Activated naive CD8-positive, alpha-beta T cell treated with anti-CD3 and anti-CD28 coated beads, Interleukin-2, amount 50 U/mL, for 24 hours (primary cell): ENCODE measurements at places on chromosomes 7 and 10.

DNA sequence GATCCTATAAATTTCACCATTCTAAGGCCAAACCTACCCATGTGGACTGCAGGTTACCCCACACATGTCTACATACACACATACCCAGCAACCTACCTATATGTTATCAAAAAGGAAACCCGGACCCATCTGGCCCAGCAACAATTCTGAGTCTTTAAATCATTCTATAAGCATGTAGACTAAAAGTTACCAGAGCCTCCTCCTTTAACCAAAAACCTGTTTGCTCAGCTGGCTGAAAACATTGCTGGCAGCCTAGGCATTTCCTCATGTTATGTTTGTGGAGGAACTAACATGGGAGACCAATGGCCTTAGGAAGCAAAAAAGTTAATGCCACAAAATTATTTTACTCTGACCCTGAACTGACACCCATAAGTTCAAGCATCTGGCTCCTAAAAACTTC, 5.3 kb upstream of the ADCK2 start:
- DNase-seq = no peak

GRCh38 chr10:5730766-5731165, 46.1 kb downstream of the TASOR2 start:
- no peak for DNase-seq

DNA sequence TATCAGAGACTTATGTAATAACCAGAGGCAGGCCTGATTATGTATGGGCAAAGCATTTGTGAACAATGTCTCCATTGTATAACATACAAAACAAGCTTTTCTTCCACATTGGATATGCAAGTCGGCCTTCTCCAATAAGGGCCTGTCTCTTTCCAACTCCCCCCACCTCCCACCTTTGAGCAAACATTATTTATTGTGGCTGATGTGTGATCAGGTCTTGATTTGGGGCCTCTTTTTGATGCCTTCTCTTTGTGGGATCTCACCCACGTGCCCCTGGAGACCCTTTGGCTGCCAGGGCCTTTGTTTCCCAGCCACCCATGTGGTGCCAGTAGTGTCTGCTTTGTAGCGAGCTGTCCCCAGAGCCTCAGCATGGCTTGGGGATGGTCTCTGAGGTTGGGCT, 53.0 kb downstream of the TCF7L2 start:
- DNase-seq = no peak

DNA sequence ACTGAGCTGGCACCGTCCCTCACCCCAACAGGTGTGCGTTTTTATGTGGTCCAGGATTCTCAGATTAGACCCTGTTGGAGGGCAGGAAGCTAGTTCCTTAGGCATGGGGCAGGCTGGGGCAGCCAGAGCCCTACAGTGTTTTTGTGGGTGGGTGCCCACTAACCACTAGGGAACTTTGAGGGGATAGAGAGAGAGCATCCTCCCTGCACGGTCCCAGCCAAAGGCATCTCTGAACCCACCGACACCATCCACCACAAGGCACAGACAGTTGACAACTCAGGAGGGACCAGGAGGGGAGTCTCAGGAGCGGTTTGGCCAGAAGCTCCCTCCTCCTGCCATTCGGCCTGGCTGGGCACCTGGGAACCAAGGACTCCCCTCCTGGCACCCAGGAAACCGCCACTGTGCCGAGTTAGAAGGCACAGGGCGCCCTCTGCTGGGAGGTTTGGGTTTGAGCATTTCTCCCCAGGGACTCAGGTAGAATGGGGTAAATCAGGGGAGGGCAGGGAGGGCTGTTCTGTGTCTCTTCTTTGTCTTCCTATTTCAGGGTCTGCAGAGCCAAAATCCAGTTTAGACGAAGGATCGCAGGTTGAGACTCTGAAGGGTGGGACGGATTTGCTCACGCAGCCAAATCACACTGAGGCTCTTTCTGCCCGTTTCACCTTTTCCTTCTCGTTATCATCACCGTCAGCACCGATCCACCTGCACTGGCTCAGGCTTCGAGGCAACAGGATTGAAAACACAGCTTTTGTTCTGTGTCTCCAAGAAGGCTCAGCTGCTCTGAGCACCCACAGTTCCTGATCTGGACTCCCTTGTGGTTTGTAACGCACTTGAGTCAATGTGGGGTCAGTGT, 84.8 kb upstream of the COL13A1 start:
- peak; percentile 73 for DNase-seq

DNA sequence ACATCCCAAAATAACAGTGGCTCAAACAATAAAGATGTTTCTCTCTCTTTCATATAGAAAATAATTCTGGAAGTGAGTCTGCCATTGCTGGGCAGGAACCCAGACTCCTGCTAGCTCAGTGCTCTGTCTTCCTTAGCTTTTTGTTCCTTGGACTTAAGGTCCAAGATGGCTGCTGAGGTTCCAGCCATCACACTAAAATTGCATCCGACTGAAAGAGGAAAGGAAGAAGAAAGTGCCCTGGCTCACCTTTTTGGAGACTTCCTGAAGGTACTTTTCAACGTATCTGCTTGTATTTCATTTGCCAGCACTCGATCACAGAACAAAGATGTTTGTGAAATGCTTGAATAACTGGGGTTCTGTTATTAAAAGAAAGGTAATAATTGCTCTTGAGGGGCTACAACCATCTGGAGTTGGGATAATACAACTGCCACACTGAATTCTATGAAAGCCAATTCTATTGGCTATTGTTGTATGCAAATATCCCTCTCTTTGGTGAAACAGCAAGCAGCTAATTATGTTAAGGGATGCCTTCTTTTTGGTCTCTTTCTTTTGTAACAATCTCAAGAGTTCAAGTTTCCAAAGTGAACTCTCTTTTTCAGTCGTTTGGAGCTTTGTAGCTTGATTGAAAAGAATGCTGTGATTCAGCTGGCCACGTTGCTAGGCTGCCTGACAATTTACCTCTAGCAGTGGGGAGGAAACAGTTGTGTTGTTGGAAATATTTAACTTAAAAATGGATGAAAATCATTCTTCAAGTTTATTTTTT, 83.9 kb downstream of the BAMBI start:
- DNase-seq = no peak

- peak; percentile 40 for DNase-seq
These were observed 98.6 kb upstream of the FGFR2 start for GRCh38 chr10:121696854-121697253.

- peak; percentile 33 for DNase-seq
These were observed 13.4 kb downstream of the BRI3 start for GRCh38 chr7:98294798-98295382.

GRCh38 chr7:106288263-106288662, 3.5 kb upstream of the NAMPT start:
- DNase-seq = no peak

GRCh38 chr10:75400771-75401568, 594 bp downstream of the ZNF503 start:
- peak; percentile 25 for DNase-seq

- no peak for DNase-seq
These were observed 43.8 kb upstream of the SEC61G start for GRCh38 chr7:54802841-54803240.

DNA sequence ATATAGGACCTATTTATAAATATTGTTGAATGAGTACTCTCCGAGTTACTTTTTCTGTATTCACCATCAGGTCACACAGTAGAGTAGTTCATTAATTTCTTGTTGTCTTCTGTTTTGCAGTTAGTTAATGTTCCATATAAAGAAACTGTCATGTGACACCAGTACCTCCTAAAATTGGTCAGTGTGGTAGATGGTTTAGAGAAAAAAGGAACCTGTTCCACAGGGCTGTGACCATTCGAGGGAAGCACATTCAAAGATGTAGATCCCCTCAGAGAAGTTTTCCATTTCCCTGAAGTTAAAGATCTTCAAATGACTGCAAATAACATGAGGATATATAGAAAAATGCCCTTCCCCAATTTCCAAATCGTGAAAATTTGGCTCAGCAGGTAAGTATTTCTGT, 45.7 kb downstream of the PRPF18 start:
- no peak for DNase-seq

- DNase-seq = no peak
These were observed 34.4 kb downstream of the SCRN1 start for GRCh38 chr7:29955075-29955792.

- DNase-seq = peak; percentile 29
These were observed 136.9 kb downstream of the KCNMA1 start for GRCh38 chr10:77500754-77501151.

- DNase-seq = no peak
These were observed 100.1 kb downstream of the NPSR1 start for GRCh38 chr7:34758111-34758601.

DNA sequence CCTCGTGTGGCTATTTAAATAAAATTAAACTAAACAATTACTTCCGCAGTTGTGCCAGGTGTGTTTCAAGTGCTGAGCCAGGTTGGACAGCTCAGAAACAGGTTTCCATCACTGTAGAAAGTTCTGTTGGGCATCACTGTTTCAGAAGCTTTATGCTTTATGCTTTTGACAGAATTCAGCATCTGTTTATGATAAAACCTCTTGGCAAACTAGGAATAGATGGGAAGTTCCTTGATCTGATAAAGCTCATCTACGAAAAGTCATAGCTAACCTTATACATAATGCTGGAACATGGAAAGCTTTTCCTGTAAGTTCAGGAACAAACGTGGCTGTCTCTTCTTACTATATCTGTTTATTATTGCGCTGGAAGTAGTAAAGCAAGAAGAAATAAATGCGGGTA, 143.4 kb downstream of the DOCK1 start:
- no peak for DNase-seq

- DNase-seq = no peak
These were observed 13.7 kb upstream of the MAP3K8 start for GRCh38 chr10:30420266-30420665.

DNA sequence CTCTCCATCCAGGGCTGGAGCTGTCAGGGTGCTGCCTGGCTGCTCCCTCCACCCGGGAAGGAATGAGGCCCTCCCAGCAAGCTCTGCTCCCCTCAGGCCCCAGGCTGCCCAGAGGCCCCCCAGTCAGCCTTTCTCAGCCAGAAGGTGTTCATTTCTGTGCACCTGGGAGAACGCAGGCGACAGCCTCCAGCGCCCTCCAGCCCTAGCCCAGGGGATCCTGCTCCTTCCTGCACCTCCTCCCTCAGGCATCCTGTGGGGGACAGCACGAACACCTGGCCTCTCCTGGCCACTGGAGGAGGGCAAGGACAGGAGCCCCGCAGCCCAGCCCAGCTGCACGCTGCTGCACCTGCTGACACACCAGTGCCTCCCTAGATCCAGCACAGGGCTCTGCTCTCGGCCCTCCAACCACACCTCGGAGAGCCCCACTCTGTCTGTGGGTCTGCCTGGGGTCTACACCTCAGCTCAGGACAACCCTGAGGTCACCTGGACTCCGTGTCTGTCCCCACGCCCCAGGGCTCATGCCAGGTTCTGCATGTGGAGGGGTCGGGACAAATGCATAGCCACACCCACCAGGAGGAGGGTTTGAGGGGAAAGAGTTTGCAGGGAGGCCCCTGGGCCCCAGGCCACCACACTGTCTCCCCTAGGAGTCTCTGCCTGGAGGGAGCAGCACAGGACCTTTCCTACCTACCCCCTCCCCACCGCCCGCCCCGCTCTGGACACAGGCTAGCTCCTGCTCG, 7.4 kb upstream of the PWWP2B start:
- no peak for DNase-seq

DNA sequence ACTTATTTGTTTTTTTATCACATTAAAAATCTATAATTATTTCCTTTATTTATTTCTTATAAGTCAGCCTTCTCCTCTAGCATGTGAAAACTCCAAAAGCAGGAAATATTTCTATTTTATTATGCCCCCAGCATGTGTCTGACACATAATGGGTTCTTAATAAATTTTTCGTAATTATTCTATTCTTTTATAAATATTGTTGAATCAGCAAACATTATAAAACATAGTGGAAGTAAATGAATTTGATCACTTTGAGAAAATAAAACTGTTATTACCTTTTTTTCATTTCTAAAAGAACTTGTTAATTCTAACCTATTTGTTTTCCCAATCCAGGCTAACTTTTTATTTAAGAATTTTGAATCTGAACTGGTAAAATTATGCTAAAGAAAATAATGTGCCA, 509.1 kb upstream of the PCDH15 start:
- no peak for DNase-seq

DNA sequence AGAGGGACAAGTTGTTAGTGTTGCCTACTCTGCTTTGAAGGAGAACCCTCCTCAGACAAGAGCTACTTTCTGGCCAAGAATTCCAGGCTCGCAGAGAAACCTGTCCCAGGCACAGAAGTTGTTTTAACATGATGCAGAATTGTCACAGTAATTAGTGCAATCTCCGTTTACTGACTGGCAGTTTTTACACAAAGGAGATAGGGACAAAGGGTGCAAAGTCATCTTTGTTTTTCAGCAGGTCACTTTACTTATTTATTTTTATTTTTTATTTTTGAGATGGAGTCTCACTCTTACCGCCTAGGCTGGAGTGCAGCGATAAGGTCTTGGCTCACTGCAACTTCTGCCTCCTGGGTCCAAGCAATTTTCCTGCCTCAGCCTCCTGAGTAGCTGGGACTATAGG, 12.3 kb downstream of the TCF7L2 start:
- DNase-seq = no peak

GRCh38 chr7:104135760-104136558, 71.9 kb downstream of the ORC5 start:
- no peak for DNase-seq

DNA sequence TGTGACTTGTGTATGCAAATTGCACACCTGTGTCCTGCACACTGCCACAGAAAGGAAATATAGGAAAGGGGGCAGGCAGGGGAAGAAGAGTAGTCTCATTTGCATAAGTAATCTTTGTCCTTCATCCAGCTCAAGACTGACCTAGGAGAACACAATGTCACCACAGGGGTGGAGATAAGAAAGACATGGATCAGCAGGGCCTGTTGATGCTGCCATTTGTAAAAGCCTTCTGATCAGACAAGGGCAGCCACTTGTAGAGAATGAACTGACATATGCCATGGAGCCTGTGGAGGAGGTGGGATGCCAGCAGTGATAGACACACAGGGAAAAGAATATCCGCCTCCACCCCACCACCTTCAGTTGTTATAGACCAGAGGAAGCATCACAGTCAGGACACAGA, 528.9 kb downstream of the HTR7 start:
- DNase-seq = no peak

DNA sequence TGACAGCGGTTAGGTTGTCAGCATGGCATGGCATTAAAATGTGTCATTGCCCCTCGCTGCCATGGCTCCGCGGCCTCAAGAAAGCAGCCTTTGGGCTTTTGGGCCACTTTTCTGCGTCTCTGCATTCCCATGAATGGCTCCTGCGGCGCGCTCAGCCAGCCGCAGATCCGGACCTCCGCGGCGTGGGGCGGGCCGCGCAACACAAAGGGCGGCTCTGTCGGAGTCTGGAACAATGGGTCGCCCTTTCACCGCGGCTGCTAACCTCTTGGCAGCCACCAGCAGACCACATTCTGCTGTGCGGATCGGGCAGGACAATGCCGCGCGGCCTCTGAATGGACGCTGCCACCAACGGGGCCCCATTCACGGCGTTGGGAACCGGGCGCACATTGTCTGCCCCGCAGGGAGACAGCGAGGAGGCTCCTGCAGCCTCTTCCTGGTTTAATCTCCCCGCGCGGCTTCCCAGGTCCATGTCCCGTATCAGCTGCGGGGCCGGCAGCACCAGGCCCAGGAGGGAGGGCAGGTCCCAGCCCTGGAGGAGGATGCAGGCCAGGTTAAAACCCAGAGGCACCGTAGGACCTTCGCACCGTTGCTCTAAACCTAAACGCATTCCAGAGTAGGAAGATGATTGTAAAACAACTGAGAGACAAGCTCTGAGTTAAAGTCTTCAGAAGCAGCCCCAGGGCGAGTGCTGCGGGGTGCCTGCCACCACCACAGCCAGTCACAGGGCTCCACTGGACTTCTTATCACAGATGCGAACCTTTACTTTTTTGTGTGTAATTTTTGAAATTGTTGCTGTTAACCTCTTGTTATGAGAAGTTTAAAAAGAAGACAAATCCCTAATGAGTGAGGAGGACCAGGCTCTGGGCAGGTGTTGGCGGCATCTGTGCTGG, 71.6 kb downstream of the NKX6-2 start:
- no peak for DNase-seq
